Activated CD4-positive, alpha-beta T cell treated with anti-CD3 and anti-CD28 coated beads, Interleukin-2, amount 10 ng/mL, durations not matched to agents 24 days and 14 days (primary cell): ENCODE measurements at places on chromosomes 6 and 20. TPM values are rescaled to one million over a fixed set of nuclear protein-coding genes. Genes with fewer than 3 reads are reported as not detected.

DNA sequence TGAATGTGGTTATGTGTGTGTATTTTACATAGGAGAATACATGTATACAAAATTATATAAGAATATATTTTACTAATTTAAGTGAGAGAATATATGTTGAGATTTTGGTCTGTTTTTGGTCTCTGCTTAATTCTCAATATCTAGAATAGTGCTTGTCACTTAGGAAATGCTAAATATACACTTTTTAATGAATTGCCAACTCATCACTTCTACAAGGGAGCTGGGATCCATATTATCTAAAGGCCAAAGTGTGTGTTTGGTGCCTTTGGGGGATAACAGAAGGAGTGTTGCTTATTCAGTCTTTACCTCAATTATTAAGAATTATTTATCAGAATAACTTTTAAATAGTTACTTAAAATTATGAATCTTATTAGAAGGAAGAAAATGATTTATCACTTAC is 1304.8 kb downstream of the HACE1 start:
- no peaks in the 10 kb centered on the region for H3K4me1 ChIP-seq
- no peak overlapping the region for H3K4me3 ChIP-seq
- H3K27me3 ChIP-seq: no peaks in the 10 kb centered on the region

DNA sequence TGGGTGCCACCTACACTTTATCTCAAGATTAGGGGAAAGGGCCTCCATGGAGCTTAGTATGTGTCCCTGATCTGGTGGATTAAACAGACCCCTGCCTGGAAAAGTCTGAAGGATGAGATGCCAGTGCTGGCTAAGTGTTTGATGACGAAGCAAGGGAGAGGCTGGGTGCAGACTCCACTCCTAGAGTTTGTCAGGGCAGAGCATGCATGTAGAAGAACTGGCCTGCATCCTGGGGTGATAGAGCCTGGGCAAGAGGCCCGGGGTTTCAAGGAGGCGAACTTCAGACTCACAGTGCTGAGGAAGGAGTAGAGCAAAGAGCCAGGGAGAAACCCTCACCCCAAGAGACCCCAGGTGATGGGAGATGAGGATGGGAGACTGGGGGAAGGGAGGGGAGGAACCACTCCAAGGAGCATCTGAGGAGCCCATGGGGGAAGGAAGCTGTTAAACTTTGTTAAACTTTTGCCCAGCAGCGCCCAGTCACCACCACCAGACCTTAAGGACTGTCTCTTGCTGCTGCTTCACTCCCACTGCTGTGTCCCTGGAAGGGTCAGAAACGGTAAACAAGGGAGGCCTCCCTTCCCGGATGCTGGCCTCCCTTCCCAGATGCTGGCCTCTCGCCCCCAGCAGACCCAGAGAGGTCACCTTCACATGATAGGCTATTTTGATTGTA is 61.6 kb downstream of the RPRD1B start:
- no peak overlapping the region for H3K4me3 ChIP-seq
- DNase-seq: no peak
- H3K4me1 ChIP-seq: peaks cover 27% of the 10 kb centered on the region

DNA sequence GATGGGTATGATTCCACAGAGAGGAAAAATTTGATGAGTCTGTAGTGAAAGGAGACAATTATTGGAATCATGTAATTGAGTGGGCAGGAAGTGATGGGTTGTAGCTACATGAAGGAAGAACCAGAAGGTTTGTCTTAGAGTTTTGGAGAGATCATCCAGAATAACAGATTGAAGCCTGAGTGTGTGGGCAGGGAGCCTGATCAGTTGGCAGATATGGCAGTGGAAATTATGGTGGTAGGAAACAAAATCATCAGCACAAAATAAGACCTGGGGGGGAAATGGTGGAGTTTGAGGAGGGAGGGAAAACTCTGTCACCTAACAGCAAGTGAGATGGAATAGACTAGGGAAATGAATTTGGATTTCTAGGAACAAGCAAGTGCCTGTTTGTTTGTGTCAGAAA is 606.6 kb upstream of the MAP3K7 start:
- H3K27me3 ChIP-seq: no peaks in the 10 kb centered on the region
- H3K36me3 ChIP-seq: no peaks in the 10 kb centered on the region
- no peak for DNase-seq
- H3K27ac ChIP-seq: no peak overlapping the region

GRCh38 chr6:48691420-48691819 is 580.4 kb upstream of the PTCHD4 start:
- H3K4me3 ChIP-seq: no peak overlapping the region
- no peaks in the 10 kb centered on the region for H3K4me1 ChIP-seq
- no peak overlapping the region for H3K27ac ChIP-seq
- no peaks in the 10 kb centered on the region for H3K27me3 ChIP-seq
- no peaks in the 10 kb centered on the region for H3K36me3 ChIP-seq

DNA sequence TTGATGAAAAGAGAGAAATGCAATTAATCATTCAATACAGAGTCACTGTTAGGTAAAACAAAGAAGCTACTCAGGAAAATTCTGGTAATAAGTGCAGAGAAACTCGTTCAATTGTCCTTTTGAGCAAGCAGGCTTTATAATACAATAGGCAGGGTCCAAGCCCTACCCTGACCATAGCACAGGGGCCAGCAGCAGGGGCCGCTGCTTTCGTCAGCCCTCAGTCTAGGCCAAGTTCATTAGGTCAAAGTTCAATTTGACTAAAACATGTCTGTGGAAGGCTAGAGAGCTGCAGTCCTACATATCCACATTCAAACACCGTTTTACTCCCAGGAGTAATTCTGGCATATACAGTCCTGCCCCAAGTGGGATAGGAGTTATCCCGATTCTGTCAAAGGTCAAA is 94.6 kb downstream of the BCAS1 start:
- no peak for DNase-seq
- H3K4me1 ChIP-seq: no peaks in the 10 kb centered on the region
- H3K4me3 ChIP-seq: no peak overlapping the region
- no peak overlapping the region for H3K27ac ChIP-seq
- H3K27me3 ChIP-seq: peaks cover 11% of the 10 kb centered on the region

- peaks cover 23% of the 10 kb centered on the region for H3K27me3 ChIP-seq
- peak; percentile 64 for DNase-seq
- H3K27ac ChIP-seq: no peak overlapping the region
- H3K36me3 ChIP-seq: no peaks in the 10 kb centered on the region
- H3K4me3 ChIP-seq: no peak overlapping the region
- peaks cover 18% of the 10 kb centered on the region for H3K4me1 ChIP-seq
These were observed 15.7 kb upstream of the CDKN1A start for GRCh38 chr6:36662827-36663256.

DNA sequence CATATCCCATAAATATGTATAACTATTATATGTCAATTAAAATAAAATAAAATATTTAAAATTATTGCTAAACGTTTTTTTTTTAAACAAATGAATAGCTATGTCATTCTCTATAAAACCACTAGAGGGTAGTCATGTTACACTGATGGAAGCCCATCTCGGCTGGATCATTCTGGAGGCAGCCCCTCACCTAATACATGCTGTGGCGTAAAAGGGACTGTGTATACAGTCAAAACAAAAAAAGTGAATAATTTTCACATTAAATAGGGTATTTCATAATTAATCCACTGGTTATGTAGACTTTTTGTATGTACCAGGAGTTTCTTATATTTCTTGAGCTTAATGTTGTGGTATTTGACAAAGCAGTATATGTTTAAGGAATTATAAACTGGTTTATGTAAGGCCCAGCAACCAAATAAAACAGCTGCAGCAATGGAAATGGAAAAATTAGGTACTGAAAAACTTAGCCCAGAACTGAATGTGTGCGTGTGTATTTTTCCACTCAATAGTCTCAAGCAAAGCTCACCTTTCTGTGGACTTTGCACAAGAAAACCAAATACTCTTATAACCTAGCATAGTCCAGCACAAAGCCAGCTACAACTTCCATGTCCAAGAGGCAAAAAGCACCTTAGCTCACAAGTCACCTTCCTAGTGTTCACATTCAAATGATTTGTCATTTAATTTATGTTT is 81.7 kb downstream of the COL9A1 start:
- H3K4me3 ChIP-seq: no peak overlapping the region
- H3K27ac ChIP-seq: no peak overlapping the region
- no peaks in the 10 kb centered on the region for H3K4me1 ChIP-seq
- no peaks in the 10 kb centered on the region for H3K36me3 ChIP-seq

GRCh38 chr6:47832386-47833100 is 50.7 kb downstream of the OPN5 start:
- DNase-seq: no peak
- no peak overlapping the region for H3K27ac ChIP-seq
- H3K4me3 ChIP-seq: no peak overlapping the region
- H3K27me3 ChIP-seq: no peaks in the 10 kb centered on the region
- no peaks in the 10 kb centered on the region for H3K36me3 ChIP-seq

DNA sequence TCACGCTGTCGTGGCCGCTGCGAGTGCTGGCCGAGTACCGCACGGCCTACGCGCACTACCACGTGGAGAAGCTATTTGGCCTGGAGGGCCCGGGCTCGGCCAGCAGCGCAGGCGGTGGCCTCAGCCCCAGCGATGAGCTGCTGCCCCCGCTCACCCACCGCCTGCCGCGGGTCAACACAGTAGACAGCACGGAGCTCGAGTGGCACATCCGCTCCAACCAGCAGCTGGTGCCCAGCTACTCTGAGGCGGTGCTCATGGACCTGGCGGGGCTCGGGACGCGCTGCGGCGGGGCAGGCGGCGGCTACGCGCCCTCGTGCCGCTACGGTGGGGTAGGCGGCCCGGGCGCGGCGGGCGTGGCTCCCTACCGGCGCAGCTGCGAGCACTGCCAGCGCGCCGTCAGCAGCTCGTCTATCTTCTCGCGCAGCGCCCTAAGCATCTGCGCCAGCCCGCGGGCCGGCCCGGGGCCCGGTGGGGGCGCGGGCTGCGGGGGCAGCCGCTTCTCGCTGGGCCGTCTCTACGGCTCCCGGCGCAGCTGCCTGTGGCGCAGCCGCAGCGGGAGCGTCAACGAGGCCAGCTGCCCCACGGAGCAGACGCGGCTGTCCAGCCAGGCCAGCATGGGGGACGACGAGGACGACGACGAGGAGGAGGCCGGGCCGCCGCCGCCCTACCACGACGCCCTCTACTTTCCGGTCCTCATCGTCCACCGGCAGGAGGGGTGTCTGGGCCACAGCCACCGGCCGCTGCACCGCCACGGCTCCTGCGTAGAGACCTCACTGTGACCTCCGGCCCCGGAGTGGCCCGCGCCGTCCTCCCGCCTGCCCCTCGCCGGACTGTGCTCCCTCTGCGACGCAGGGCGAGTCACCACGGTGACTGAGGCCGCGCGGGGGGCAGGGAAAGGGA is 5.7 kb downstream of the TMEM151B start:
- no peak overlapping the region for H3K4me3 ChIP-seq
- peaks cover 2% of the 10 kb centered on the region for H3K4me1 ChIP-seq
- peaks cover 60% of the 10 kb centered on the region for H3K27me3 ChIP-seq
- no peak overlapping the region for H3K27ac ChIP-seq
- H3K36me3 ChIP-seq: no peaks in the 10 kb centered on the region

GRCh38 chr6:121439475-121439874 is 4.0 kb downstream of the GJA1 start:
- DNase-seq: no peak
- H3K4me1 ChIP-seq: peaks cover 10% of the 10 kb centered on the region
- H3K27ac ChIP-seq: no peak overlapping the region
- H3K27me3 ChIP-seq: peaks cover 36% of the 10 kb centered on the region
- no peak overlapping the region for H3K4me3 ChIP-seq

DNA sequence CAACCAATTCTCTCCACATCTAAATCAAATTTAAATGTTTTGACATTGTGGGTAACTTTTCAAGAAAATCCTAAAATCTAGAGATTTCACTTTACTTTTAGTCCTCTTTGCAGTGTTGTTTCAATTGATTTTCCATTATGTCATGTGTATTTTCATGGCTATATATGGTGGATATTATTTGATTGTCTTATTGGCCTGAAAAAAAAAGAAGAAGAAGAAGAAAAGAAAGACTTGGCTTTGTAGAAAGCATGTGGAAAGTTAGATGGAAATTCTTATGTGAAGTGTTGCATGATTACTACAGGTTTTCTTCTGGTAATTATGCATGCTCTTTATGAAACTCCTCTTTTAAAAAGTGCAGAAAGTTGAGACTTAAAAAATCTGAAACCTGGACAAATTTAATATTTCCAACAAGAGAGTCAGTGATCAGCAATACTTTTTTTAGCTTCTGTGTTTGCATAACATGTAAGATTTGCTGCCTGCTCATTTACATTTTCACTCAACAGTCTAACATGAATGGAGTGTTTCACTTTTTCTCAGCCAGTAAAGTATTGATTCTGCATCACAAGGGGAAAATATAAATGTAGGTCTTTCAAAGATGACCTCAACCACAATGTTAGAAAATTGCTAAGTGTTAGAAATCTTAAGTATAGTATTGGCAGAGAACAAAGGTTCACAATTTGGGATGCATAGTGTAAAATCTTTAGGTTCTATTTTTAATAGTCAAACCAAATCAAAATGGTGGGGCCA is 438.7 kb downstream of the BCKDHB start:
- peaks cover 22% of the 10 kb centered on the region for H3K4me1 ChIP-seq
- no peak for DNase-seq
- H3K36me3 ChIP-seq: no peaks in the 10 kb centered on the region
- H3K27me3 ChIP-seq: no peaks in the 10 kb centered on the region

Gene GCM1
- not detected in 2 replicates for total RNA-seq

Gene BMP6
- total RNA-seq: 0.50 and 0.56 TPM in 2 replicates

Gene LINC00237
- total RNA-seq: not detected in 2 replicates

Gene IRF4
- 831 and 846 TPM in 2 replicates for total RNA-seq

Gene SLC35D3
- not detected in 2 replicates for total RNA-seq

Gene OR2W1
- not detected in 2 replicates for total RNA-seq

Gene SLC22A2
- total RNA-seq: not detected in 2 replicates

Gene APOM
- 2.5 and 3.4 TPM in 2 replicates for total RNA-seq
